ENCODE measurements at places on chromosomes 12 and 14. TPM values are rescaled to one million over a fixed set of nuclear protein-coding genes. Genes with fewer than 3 reads are reported as not detected.
A peak's percentile ranks its signal among the peaks of the same experiment; 100 is the strongest.

GLIPR1L2 gene
- 0.21 TPM for polyA plus RNA-seq

RFX4 gene
- polyA plus RNA-seq = not detected

SLC25A21 gene
- 0.50 TPM for polyA plus RNA-seq

- DNase-seq = no peak
These were observed 355.4 kb upstream of the FAR2 start for GRCh38 chr12:28793581-28794151.

DNA sequence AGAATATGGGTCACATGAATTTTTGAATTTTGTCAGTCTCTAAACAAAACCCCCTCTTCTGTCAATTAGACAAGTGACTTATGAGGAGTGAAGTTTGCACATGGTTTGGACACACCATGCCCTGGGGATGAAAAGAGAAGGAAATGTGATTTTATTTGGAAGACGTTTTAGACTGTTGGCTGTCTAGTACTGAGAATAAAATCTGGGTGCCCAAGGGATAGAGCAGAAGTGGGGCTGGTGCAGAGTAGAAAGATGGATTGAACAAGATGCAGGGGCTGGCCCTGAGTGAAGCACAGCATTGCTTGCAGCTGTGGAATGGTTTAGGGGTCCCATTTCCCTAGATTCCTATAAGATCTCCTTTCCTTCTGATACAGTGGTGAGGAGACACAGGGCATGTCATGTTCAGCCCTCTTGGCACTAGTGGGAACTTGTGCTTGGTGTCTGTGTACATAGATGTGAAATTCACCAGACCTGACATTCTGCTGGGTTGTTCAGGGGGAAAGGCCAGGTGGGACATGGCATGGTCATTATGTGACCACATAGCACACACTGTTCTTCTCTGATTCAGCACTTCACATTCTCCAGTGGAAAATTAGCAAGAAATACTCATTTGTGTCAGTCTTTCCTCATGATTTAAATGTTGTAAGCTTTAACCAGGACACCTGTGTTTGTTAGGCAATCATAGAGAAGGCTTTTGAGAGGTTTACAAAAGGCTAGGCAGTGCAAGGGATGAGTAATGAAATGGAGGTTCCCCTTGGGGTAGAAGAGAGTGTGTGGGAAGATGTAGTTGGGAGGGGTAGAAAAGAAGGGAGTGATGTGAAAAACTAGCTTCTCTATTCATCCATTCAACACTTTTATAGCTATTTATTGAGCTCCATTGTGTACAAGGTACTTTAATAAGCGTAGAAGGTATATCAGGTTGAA, 202.3 kb upstream of the IGF1 start:
- DNase-seq = no peak

DNA sequence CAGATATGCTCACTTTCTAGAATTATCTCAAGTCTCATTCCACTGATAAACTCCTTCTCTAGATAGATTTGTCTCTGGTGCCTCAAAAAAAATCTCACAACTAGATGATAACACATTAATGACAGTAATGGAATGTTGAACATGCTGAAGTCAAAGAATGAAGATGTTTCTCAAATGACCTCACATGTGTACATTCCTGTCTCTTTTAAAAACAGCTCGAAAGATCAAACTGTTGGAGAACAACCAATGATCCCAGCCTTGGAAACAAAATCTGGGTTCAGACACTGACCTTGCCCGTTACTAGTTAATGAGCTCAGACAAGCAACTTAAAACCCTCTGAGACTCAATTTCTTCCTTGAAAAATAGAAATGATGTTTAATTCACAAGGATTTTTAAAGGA, 44.7 kb upstream of the KCNJ8 start:
- DNase-seq = peak; percentile 49

DNA sequence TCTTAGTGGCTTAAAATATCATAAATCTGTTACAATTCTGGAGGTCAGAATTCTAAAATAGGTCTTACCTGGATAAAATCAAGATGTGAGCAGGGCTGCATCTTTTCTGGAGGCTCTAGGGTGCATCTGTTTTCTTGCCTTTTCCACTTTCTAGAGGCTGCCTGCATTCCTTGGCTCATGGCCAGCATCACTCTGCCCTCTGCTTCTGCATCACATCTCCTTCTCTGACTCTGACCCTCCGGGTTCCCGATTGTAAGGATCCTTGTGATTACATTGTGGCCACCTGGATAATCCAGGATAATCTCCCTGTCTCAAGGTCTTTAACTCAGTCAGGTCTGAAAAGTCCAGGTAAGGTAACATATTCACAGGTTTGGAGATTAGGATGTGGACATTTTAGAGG, 11.0 kb upstream of the BMP4 start:
- DNase-seq = no peak

- no peak for DNase-seq
These were observed 87.0 kb downstream of the HMGA2 start for GRCh38 chr12:65911321-65911720.

GRCh38 chr12:14263742-14264141, 101.7 kb upstream of the ATF7IP start:
- DNase-seq = no peak

DNA sequence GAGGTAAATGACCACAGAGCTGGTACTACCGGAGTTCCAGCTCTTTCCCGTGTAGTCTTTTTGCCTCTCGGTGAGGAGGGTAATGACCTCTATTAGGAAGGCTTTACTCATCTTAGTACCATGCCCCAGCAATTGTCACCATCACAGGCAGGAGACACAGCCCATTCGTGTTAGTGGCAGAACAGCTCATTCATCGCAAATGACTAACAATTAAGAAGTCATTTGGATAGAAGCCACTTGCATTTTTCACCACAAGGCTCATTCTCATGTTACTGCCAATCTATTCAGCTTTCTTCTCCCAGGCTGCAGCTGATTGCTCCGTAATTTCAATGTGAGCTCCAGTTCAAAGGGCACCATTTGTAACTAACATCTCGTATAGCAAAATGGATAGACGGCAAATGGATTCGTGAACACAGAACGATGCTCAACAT, 718.8 kb upstream of the TMEM132C start:
- DNase-seq = peak; percentile 78

DNA sequence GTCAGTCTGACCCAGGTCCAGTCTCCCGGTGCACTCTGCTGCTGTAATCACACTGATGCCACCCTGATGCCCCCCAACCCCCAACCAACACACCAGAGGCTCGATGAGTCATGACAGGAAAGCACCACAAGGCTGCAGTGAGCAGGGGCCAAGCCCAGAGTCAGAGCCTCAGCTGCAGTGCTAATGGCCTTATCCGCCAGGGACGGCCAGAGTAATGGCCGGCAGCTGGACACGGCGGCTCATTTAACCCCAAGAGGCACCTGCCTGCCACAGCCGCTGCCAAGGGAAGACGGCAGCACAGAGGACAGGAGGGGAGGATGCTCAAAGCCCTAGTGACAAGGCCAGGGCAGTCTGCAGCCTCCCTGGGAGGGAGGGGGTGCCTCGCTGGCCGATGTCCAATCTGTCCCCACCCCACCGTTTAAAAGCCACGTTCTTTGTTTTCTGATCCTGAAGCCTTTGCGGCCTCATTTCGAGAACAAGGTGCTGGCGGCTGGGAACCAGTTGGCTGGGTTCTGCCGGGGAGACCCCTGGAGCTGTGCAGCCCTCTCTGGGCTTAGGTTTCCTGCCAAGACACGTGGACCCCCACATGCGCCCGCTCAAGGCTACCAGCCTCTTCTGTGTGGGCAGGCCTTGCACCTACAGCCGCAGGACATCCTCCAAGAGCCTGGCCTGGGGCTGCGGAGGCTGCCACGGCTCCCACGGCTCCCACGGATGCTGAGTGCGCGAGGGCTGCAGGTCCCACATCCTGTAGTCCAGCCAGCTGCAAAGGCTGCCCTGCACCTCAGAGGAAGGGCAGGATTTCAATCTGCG, 13.1 kb downstream of the CCDC85C start:
- no peak for DNase-seq
